ENCODE measurements at places on chromosomes 2 and 18.
A peak's percentile ranks its signal among the peaks of the same experiment; 100 is the strongest.

GRCh38 chr2:69789772-69790600 lies 39.5 kb upstream of the GMCL1 start:
- DNase-seq = peak; percentile 18

DNA sequence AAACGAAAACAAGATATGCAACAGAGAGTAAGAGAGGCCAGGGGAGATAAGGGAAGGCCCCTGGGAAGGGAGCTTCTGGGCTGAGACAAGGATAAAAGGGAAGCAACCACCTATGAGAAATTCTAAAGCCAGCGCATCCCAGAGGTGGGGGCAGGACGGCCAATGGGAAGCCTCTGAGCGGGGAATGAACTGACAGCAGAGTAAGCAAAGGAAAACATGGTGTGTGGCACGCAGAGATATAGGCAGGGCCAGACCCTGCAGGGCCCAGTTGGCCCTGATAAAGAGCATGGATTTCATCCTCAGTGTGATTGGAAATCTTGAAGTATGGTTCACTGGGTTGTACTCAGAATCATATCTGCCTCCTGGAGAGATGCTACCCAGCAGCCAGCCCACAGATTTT lies 78.7 kb downstream of the IRS1 start:
- no peak for DNase-seq

- DNase-seq = peak; percentile 42
Observed at GRCh38 chr2:173983391-173983871, 18.3 kb upstream of the SP3 start.

GRCh38 chr2:236870370-236870769 lies 215.3 kb upstream of the COPS8 start:
- DNase-seq = no peak

DNA sequence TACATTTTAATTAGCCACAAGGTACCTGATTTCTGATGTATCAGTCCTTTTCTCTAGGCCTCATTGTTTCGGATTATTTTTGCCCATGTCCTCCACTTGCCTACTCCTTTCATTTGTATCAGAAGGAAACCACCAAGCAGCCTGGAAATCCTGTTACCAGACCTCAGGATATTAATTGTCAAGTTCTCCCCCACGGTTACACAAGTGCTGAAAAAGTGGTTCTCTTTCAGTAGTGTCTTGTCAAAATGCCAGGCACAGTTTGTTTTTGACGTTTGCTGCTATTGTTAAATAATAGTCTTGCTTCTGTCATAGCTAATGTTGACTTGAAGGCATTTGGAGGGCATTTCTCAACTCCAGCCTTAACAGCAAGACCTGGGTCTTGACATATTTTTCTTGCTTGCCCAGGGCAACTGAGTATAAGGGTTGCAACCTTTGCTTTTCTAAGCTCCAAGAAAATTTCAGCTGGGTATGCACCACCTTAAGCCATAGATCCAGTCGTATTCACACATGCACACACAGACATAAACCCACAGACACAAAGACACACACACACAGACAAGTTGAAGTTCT lies 31.0 kb downstream of the INSIG2 start:
- DNase-seq = no peak

GRCh38 chr18:63578357-63578958 lies 8.7 kb upstream of the SERPINB13 start:
- DNase-seq = peak; percentile 53

DNA sequence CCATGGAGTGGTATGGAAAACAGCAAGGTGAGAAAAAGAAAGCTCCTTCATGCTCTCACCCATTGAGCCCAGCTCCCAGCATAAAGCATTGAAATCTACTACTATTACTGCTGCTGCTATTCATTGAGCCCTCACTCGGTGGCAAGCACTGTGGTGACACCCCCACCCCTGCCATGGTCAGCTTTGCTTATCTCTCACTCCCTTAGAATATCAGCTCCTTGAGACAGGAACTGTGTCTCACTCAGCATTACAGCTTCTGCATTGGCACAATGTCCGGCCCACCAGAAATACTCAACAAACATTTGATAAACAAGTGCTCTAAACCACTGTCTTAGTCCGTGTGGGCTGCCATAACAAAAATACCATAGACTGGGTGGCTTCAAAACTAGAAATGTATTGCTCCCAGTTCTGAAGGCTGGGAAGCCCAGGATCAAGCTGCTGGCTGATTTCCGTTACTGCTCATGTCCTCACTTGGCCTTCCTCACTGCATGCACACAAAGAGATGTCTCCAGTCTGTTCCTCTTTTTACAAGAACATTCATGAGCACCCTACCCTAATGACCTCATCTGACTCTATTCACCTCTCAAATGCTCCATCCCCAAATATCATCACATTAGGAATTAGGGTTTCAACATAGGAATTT lies 116.3 kb downstream of the ZBTB7C start:
- no peak for DNase-seq

DNA sequence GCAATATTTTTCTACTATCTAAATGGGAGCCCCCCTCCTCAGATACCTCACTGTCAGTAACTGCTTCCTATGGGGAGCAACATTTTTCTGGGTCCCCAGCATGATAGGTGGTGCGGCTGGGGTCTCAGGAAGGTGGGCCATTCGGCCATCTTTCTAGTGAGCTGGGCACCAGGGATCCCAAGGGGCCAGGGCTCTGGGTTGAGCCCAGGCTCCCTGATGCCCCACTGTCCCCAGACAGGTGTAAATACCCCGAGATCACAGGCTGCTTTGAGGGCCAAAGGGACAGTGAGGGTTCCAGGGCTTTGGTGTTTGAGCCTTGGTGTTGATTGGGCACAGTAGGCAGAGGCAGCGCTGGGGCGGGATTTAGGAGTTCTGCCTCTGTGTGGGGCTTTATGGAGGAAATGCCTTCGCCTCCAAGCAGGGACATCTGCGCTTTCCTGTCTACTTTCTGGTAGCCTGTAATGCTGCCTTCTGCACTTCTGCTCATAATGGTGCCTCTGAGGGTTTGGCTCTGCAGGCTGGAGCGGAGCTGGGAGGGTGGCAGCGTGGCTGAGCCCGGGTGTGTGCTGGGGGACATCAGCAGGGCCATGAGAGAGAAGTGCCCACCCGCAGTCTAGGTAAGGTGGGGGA lies 5.3 kb downstream of the ITM2C start:
- no peak for DNase-seq

DNA sequence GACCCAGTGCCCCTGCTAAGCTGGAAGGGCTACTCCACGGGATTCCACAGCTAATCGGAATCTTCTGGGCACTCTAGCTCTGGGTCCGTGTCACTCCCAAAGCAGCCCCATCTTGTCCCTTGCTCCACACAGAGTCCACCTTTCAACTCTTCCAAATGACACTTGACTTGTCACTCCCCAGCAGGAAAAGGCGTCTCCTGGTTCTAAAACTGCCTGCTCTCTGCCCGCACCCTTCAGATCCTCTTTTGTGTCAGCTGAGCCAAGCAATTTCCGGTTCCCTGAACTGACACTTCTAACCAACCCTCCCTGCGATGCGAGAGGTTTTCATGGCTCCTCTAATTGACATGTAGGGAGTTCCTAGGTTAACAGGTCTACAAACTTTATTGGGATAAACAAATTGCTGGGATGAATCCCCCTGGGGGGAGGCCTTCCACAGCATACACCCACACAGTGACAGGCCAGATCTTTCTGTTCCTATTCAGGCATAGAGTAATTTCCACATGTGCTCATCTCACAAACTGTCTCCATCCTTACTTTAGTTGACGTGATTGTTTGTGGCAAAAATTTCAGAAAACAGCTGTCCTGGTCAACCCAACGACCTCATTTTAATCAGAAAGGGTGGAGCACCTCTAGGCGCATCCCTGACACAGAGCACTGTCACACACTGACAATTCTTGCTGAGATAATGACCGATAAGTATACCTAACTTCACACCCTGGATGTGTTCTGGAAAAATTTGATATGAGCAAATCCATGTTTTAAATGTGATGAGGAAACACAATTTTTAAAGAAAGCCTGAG lies 104.9 kb downstream of the RBMS1 start:
- no peak for DNase-seq

DNA sequence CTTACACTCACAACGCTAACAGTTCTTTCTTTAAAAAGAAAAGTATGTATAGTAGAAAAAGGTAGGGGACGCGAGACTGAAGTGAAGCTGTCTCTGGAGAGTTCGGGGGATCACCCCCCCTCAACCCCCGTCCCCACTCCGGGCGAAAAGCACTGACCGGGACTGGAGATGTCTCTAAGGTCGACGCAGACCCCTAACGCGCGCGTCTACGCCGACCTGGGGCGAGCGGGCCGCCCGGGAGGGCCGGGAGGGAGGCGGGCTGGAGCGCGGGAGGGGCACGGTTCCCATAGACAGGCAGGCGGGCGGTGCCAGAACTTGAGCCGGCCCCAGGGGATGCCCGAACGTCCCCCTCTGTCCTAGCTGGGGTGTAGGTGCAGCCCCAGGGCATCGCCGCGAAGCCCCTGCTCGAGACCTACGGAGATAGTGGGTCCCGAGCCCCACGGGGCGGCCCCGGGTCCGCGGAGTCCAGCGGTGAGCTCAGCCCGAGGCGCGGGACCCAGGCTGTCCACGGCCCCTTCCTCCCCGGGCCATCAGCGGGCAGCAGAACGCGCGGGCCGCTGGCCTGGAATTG lies 82.2 kb downstream of the CHRNA1 start:
- peak; percentile 34 for DNase-seq

GRCh38 chr2:15563227-15564100 lies 2.3 kb upstream of the NBAS start:
- DNase-seq = no peak

DNA sequence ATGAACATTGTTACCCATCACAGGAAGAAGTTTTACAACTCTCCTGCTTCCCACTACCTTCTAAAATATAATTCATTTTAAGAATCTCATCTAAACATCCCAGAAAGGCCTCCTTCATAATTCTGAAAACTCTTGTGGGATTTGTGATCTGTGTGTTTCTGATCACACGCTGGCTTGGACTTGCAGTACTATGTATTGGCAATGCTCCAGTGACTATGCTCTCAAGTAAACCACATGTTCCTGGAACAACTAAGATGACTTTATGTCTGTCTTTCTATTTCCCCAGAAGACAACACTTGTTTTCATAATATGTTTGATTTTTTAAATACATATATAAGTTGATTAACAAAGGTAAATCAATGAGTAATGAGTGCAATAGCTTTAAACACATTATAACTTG lies 376.6 kb upstream of the NETO1 start:
- DNase-seq = peak; percentile 1

DNA sequence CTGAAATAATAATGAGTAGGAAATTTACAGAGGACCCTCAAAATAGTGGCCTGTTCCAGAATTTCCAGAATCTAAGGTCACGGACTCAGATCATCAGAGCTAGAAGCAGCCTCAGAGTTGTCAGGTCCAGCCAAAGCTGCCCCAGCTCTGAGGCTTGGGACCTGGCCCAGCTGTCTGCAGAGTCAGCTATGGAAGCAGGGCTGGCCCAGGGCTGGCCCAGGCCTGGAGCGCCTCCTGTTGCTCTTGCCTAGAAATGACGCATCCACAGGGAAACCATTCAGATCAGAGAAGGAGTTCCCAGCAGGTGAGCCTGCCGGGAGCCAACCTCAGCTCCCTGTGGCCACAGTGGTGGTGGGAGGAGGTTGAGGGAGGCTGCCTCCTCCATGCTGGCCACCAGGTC lies 106.7 kb upstream of the ARL4C start:
- DNase-seq = no peak

DNA sequence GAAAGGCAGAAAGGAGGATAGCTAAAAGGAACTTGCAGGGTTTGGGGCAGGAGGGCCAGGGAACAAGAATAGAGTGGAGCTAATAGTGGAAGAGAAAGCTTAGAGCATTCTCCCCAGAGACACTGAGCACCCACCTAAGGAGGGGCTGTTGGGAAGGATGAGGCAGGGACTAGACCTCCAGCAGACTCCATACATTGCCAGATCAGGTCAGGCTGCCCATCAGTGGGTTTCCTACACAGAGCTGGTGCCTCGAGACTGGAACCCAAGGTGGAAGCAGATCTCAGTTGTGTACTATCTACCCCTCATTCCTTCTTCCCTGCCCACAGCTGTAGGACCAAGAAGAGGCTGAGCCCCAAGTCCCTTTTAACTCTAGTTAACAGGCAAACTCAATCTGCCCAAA lies 148.5 kb downstream of the ZFP36L2 start:
- no peak for DNase-seq

DNA sequence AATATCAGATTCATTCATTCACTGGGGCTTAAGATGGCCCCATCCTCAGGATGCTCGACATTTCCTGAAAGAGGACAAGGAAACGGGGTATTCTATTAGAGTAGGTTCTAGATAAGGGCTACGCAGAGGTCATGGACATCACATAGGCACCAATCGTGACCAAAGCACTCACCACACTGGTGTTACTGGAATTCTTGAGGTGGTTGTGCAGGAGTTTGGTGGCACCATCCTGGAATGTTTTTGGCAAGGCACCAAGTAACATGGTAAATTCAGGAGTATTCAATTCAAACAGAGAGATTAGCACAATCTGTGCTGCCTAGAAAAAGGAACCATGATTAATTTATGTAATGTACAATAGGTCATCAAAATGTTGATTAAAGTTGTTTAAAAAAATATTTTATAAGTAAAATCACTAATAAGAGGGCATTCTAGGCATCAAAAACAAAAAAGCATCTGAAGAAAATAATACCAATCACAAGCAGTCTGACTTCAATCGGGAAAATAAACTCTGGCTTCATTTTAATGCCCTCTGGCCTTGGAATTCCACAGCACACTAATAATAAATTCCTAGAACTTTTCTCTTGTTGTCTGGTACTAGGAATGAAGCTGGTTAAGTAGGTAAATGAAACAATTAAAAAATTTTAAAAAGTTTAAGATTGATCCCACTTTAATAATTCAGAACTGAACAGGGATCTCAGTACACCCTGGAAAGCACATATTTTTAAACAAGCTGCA lies 102.8 kb upstream of the TFCP2L1 start:
- DNase-seq = no peak

DNA sequence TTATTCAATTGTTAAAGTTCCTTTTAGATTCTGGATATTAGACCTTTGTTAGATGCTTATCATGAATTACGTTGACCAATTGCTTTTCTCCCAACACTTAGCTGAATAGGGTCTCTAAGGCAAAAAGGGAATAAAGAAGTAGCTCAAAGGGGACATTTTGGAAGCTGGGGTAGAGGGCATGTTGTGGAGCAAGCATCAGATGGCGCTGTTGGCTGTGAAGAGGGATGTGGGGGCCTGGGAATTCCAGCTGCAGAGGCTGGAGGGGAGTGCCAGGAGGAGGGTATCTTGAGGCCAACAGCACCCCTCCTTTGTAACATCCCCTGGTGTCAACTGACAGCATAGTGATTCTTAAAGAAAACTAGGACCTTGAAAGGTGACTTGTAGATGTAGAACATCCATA lies 198.2 kb downstream of the ADCYAP1 start:
- DNase-seq = no peak

DNA sequence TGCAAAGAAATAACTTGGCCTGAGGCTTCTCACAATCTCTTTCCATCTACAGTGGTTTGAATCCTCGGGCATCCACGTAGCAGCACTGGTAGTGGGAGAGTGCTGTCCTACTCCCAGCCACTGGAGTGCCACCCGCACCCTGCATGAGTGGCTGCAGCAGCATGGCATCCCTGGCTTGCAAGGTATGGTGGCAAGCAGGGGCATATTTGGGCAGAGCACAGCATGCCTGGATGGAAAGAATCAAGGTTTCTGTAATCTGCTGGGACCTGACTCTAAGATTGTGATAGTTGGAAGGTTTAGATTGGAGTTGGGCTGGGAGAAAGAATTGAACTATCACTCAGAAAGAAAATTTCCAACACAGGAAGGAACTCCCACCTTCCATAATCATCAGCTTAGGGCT lies 4.0 kb downstream of the CAD start:
- no peak for DNase-seq

GRCh38 chr2:101981504-101981903 lies 10.3 kb upstream of the IL1R2 start:
- no peak for DNase-seq

- DNase-seq = no peak
Observed at GRCh38 chr2:241595600-241596140, 37.1 kb downstream of the BOK start.

GRCh38 chr2:241858206-241859016 lies at the start of gene PDCD1:
PDCD1 (minus strand) TSS chr2:241858894; CDS start chr2:241858838, 56 bp downstream.
- no peak for DNase-seq

Measured in fibroblast of skin of right quadriceps (primary cell).